Smooth muscle cell of the pulmonary artery (primary cell): ENCODE measurements at places on chromosomes 4 and X. TPM values are rescaled to one million over a fixed set of nuclear protein-coding genes. Genes with fewer than 3 reads are reported as not detected.

The SHISA3 gene
- total RNA-seq = 12.9 and 16.5 TPM in 2 replicates

The GPC3 gene
- 0.56 and 19.5 TPM in 2 replicates for total RNA-seq

The EXOC1L gene
- total RNA-seq = not detected in 2 replicates

The UGT2B17 gene
- total RNA-seq = not detected in 2 replicates

The P2RY8 gene
- total RNA-seq = not detected in 2 replicates

The MTMR8 gene
- total RNA-seq = 0.07 and 0.46 TPM in 2 replicates

The MMRN1 gene
- 0.20 and 1.4 TPM in 2 replicates for total RNA-seq

The SYNPO2 gene
- total RNA-seq = 43.4 and 56.6 TPM in 2 replicates

The SUPT20HL2 gene
- total RNA-seq = not detected in 2 replicates

The TBC1D19 gene
- total RNA-seq = 31.8 and 48.6 TPM in 2 replicates

The PCDH7 gene
- 61.1 and 257 TPM in 2 replicates for total RNA-seq

The MAGEE2 gene
- total RNA-seq = not detected in 2 replicates

The CFAP47 gene
- not detected in 2 replicates for total RNA-seq

The PCDH10 gene
- total RNA-seq = 42.0 and 85.6 TPM in 2 replicates

The KCTD8 gene
- 0.56 and 0.78 TPM in 2 replicates for total RNA-seq

The TLR3 gene
- total RNA-seq = 3.1 and 8.1 TPM in 2 replicates

The MORC4 gene
- 38.1 and 42.1 TPM in 2 replicates for total RNA-seq

The VSIG1 gene
- 0.07 and 0.20 TPM in 2 replicates for total RNA-seq

The REELD1 gene
- total RNA-seq = not detected in 2 replicates

The MID1 gene
- total RNA-seq = 15.8 and 23.0 TPM in 2 replicates

The FRMPD3 gene
- total RNA-seq = under 0.01 TPM in 1 of 2 replicates, not detected in the other

The ETDA gene
- total RNA-seq = not detected in 2 replicates
